ENCODE measurements at places on chromosomes 4 and X.

- no peak for DNase-seq
These were observed 16.3 kb downstream of the PPP2R3B start for GRCh38 chrX:370244-370962.

DNA sequence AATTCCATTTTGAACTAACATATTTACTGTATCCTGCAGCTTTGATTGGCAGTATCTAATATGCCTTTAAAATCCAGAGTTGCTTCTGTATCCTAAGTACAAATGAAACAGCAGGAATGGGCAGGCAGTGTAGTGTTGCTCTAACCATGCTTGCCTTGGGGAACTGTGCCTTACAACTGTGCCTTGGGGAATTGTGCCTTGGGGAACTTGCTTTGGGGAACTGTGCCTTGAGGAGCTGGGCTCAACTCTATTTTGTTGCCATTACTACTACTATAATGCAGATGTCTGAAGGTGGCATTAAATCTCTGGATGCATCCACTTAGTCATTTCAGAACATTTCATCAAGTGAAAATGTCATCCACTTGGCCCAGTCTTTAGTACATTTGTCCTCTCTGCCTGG is 6.9 kb downstream of the CXCL3 start:
- no peak for DNase-seq

DNA sequence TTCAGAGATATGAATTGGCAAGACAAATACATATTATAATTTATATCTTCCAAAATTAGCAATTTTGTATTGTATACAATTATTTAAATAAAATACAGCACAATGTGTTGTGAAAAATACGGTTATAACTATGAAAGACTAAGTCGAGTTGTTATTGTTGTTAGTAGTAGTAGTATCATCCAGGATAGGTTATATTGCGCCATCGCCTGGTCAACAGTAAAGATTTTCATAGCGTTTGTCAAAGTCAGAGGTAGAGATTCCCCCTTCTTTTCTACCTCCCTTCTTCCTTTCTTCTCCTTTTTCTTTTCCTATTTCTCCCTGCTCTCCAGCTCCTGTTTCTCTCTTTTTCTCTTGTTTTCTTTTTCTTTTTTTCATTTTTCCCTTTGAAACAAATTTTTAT is 499.1 kb upstream of the EPHA5 start:
- no peak for DNase-seq

- no peak for DNase-seq
These were observed 14.8 kb downstream of the SHROOM3 start for GRCh38 chr4:76449833-76450232.

DNA sequence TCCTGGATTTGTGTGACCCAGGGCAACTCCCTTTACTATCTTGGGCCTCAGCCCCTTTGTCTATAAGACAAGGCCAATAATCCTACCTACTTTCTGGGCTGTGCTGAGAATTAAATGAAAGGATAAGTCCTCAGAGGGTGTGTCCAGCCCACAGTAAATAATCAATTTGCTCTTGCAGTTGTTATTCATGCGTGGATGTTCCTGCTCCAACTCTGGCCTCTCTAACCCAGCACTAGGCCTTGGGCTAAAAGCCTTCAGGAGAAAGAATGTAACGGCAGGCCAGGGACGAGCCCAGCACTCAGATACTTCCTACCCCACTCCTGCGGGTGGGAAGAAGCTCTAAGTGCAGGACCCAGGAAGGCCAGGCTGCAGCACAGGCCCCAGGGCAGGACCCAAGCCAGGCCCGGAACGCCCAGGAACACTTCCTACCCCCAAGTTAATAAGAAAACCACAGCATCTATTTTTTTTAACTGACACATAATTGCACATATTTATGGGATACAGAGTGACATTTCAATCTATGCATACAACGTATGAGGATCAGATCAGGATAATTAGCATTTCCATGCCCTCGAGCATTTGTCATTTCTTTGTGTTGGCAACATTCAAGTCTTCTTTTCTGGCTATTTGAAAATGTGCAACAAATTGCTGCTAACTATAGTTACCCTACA is 179.6 kb upstream of the RBPJ start:
- DNase-seq = no peak

GRCh38 chrX:33721927-33722326 is 410.2 kb downstream of the FAM47A start:
- no peak for DNase-seq

DNA sequence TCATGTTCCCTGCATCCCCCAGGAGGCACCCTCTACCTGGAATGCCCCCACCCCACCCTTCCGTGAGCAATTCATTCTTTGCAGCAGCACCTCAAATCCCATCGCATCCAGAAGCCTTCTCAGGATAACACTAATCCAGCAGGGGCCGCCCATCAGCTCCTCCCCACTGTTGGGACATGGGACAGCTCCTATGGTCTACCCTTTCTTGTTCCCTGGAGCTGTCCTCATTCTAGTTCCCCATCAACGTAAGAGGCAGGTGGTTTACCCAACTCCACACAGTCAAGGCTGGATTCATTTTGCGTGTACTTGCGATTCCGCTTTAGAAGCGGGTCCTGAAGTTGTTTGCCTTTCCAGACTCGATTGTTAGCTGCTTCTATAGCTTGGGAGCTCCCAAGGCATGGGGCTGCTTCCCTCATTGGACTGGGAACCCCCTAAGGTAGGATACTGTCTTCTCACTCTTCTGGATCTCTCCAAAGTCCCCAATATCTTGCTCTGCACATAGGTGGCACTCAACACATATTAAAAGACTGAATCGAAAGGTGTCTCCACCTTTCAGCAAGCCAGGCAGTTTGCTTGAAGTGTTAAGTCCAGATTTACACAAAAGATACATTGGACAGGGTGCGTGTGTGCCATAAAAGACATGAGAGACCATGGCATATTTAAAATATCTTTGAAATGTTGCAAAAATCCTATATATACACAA is 942 bp upstream of the APLN start:
- DNase-seq = no peak

- no peak for DNase-seq
These were observed 15.2 kb upstream of the INPP4B start for GRCh38 chr4:142861351-142861750.

DNA sequence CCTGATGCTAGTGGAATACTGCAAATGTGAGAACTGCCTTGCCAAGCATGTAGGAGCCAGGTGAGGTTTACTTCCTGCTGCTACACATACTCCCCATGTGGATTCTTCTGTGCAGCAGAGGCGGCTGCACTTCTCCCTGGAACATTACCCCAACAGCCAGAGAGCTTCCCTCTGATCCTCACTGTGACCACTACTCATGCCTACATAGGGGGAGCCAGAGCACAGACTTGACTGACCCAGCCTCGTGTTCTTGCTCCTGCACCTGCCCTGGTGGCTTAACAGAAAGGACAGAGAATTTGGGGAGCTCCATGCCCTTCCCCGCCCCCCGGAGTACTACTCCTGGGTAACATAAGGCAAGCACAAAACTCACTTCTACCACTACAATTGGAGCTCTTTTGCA is 38.4 kb downstream of the UGT2A2 start:
- no peak for DNase-seq

DNA sequence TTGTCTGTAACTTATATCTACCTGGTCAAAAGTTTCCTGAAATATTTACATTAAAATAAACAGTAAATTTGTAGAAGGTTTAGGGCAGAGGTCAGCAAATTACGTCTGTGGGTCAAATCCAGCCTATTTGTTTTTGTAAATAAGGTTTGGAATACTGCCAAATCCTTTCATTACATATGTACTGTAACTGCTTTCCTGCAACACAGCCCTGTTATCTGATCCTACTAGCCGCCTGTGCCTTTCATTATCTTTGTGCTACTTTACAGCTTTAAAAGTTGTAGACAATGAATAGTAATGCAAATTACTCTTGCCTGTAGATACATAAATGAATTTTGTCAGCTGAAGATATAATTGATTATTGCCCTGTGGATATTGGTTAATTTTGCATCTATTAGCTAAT is 369.6 kb upstream of the SLC7A11 start:
- DNase-seq = no peak

GRCh38 chr4:79281566-79282359 is 44.1 kb downstream of the NAA11 start:
- DNase-seq = no peak

GRCh38 chrX:63350941-63351616 is at the start of gene SPIN4:
TSS of gene SPIN4 (minus strand) at chrX:63351332. CDS start at chrX:63350819, 513 bp downstream.
- DNase-seq = peak; percentile 54

DNA sequence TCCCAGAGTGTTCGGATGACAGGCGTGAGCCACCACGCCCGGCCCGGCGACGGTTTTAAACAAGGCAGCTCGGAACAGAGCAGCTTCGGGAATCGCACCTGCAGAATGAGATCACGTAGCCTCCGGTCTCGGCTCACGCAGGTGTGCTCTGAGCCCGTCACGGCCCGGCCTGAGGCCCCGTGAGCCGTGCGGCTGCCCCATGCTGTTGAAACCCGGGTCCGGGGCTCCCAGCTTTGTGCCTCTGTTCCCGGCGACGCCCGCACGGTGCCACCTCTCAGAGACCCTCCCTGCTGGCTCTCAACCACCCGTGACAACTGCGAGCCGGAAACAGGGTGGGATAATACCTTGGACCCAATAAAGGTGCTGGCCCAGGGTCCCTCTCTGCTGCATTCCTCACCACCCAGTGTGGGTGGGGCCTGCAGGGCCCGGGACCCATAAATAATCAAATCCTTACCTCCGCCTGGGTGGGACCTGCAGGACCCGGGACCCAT is 13.4 kb upstream of the PLCXD1 start:
- DNase-seq = no peak

DNA sequence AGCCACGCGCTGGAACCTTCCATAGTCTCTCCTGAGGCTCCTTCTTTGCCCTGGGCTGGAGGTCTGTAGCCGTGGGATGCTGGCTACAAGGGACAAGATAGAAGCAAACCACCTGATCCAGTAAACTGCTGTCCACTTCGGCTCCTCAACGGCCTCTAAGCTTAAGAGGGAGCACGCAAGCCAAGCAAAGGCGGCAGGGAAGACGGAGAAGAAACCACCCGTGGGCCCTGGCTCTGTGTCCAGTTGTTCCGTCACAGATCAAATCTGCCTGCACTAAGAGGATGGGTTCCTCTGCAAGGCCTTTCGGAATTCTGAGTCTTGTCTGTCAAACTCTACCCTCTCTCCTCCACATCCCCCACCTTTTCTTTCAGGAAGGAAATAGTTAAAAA is 401 bp upstream of the EDNRA start:
- no peak for DNase-seq

GRCh38 chr4:112145790-112146501 is 692 bp downstream of the FAM241A start:
- DNase-seq = peak; percentile 50

GRCh38 chr4:55546506-55546755 is 278 bp downstream of the CLOCK start:
- DNase-seq = no peak

- DNase-seq = no peak
These were observed 174.9 kb downstream of the CORIN start for GRCh38 chr4:47662975-47663374.

DNA sequence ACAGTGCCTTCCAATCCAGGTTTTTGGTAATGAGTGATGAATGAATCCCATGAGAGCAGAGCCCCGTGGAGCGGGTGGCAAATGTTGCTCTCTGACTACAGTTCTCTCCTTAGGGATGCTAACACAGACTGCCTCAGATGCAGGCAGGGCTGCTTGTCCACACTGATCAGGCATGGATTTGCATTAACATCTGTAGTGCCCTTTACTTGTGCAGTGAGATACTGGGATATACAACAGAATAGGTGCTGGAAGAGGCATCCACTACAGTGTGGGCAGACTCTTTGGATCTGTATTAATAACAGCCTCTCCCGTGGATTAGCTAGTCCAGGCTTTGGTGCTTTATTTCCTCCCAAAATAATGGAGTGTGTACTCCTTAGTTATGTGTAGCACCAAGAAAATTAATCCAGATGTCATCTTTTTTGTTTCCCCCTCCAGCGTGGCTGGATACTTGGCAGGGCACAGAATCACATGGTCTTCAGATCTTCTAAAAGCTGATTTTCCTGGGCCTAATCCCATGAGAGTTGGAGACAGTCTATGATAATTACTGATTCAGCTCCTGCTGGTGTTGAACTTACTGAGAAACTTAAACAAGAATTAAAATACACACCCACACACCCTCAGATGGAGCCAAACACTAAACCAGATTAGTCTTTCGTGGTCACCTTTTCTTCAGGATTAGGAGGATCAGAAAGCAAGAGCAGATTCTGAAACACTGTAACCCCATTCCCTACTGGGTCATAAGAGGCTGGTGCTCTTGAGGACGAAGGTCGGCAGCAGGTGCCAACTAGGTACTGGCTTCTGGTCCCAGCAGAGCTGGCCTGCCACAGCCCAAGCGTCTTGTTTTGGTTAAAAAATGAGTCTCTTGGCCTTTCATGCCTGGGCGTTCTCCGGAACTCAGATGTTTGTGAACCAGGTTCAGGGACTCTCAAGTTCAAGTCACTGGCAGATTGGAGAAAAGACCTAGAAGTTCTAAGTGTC is 23.1 kb upstream of the NAP1L5 start:
- DNase-seq = no peak

GRCh38 chrX:101287402-101287801 is 3.7 kb downstream of the TAF7L start:
- DNase-seq = no peak

DNA sequence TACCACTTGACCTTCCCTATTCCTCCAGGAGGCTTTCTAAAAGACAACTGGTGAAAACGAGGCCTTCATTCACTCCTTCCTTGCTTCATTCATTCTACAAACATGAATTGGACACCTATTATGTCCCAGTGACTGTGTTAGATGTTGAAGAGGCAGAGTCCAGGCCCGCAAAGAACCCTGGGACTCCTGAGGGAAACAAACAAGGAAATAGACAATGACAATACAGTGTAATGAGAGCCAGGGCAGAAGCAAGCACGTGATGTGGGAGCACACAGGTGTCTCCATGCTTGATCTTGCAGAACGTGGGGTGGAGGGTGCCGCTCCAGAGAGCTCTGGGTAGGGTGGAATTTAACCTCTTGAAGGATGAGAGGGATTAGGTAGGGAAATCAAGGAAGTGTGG is 137.6 kb upstream of the KLF3 start:
- DNase-seq = no peak

DNA sequence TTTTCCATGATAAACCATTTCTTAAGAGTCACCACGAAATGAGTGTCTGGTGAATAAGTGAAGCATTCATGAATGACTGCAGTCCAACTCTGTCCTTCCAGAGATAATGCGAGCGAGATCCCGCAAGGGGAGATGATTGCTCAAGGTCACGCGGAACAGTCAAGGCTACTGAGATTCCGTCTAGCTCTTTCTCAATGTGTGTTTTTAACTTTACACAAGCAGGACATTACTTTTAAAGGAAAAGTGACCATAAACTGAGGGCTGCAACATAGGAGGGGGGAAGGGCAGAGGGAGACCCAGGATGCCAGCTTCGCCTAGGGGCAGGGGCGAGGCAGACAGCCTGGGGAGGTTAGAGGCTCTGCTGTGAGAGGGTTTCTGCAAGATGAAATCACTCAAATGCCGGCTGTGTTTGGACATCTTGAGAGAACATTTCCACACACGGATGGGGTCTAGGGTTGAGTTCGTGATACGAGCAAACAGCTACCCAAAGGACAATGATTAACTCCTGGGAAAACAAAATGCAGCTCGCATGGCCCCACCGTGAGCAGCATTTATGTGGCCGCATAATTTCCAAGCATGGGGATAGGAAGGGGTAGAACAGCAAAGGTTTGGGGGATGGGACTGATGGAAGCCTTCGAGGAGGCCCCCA is 23.8 kb upstream of the CCNQ start:
- no peak for DNase-seq

- no peak for DNase-seq
These were observed 411.1 kb downstream of the TRIML1 start for GRCh38 chr4:188550296-188550695.

- DNase-seq = no peak
These were observed 3.0 kb downstream of the RASSF6 start for GRCh38 chr4:73617256-73617655.

GRCh38 chr4:77201343-77201742 is 44.3 kb downstream of the CCNG2 start:
- DNase-seq = no peak

- DNase-seq = peak; percentile 14
These were observed 249.2 kb upstream of the RPS6KA3 start for GRCh38 chrX:20515841-20516461.
